ENCODE measurements at places on chromosomes 16 and 17. TPM values are rescaled to one million over a fixed set of nuclear protein-coding genes. Genes with fewer than 3 reads are reported as not detected.

CACNG3 gene
- 0.01 TPM for polyA plus RNA-seq

CNGB1 gene
- polyA plus RNA-seq, result 7.5 TPM

GRAPL gene
- 3.4 TPM for polyA plus RNA-seq

SLC5A10 gene
- 0.30 TPM for polyA plus RNA-seq

HS3ST3B1 gene
- 1.5 TPM for polyA plus RNA-seq

TM4SF5 gene
- 44.0 TPM for polyA plus RNA-seq

CRYBA1 gene
- polyA plus RNA-seq, result not detected
